ENCODE measurements at places on chromosomes 3 and 15.

GRCh38 chr15:60326343-60326742 is 71.4 kb downstream of the ANXA2 start:
- DNase-seq, result no peak

GRCh38 chr3:186218421-186218820 is 109.5 kb upstream of the ETV5 start:
- no peak for DNase-seq

DNA sequence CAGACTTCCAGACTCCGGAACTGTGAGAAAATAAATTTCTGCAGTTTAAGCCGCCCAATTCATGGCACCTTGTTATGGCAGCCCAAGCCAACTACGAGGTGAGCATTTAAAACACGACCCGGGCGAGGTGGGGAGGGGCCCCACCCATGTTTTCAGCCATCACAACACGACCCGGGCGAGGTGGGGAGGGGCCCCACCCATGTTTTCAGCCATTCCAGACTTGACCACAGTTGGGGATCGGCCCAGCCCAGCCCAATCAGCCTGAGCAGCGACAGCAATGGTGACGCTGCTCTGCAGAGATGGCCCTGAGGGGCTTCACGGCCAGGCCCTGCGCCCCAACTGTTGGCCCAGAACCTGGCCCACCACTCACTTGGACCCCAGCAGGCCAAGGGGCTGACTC is 93.1 kb downstream of the ATP10A start:
- no peak for DNase-seq

GRCh38 chr3:127597020-127597771 is 1.0 kb upstream of the MCM2 start:
- no peak for DNase-seq

- DNase-seq, result no peak
Measured at GRCh38 chr15:68794307-68794706, 26.4 kb downstream of the ANP32A start.

- no peak for DNase-seq
Measured at GRCh38 chr3:130925628-130926027, 31.7 kb downstream of the ATP2C1 start.

- DNase-seq, result no peak
Measured at GRCh38 chr3:139794469-139795265, 116.9 kb upstream of the NMNAT3 start.

- DNase-seq, result no peak
Measured at GRCh38 chr15:77500989-77501388, 80.3 kb downstream of the HMG20A start.

- DNase-seq, result no peak
Measured at GRCh38 chr3:89644716-89645115, 537.3 kb downstream of the EPHA3 start.

- DNase-seq, result peak; percentile 67
Measured at GRCh38 chr3:115855911-115856310, 232.6 kb downstream of the GAP43 start.

GRCh38 chr3:169094204-169094603 is 569.3 kb downstream of the MECOM start:
- no peak for DNase-seq

DNA sequence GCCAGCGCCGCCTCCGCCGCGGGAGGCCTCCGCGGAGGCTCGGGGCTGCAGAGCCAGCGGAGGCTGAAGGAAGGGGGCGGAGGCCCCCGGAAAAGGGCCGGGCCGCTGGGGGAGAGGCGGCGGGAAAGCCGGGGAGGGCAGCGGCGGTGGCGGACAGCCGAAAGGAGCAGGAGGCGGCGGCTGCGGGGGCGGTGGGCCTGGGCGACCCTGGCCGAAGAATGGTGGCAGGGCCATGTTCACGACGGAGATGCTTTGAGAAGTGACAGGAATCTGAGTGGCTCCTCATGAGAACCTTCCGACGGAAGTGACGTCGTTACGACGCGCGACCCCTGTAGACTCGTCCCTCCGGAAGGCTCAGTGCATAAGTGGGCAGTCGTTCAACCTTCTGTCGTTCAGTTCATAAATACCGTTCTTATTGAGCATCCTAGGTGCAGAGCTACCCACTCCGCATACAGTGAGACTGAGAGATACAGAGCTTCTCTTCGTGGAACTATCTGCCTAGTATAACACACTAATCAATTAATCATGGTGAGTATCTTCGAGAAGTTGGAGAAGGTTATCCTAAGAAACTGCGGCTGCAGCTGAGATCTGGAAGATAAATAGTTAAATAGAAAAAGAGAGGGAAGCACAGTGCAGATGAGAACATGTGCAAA is at the start of gene PDCD7:
TSS of gene PDCD7 (minus strand) at position 261 of the 653 bp plus-strand sequence. CDS start at position 234, 27 bp downstream.
- DNase-seq, result peak; percentile 88

GRCh38 chr15:94042180-94042928 is 189.0 kb upstream of the MCTP2 start:
- peak; percentile 56 for DNase-seq

- no peak for DNase-seq
Measured at GRCh38 chr3:116148881-116149851, 296.1 kb downstream of the LSAMP start.

DNA sequence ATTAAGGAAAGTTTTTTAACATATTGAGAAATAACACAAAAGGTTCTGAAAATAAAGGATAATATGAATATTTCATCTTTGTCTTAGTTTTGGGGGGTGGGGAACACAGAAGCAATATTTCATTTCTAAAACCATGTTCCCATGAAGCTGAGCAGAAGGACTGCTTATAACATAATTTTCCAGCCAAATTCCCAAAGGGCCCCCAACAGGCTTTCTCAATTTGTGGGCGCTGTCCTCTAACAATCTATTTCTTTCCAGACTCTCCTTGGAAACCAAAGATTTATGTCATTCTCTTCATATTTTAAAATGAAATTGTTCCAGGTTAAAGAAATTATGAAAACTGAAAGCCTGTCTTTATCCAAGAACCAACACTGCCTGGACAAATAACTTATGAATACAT is 273.5 kb downstream of the ZBTB20 start:
- DNase-seq, result no peak

DNA sequence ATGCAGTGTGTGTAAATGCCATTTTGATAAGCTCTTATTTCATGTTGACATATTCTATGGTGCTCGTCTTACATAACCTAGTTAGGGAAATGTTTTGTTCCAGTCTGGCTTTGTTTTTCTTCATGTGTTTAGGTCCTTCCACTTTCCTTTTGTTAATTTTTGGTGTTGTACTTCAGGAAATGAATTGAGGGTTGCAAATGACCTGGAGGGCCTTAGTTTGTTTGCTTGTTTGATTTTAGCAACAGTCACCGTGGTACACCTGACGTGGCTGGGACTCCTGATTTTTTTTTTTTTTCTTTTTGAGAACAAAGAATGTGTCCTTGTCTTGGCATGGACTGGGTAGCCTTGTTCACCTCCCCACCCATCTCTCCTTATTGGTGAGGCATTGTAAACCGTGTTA is 114.8 kb downstream of the IGF1R start:
- no peak for DNase-seq

DNA sequence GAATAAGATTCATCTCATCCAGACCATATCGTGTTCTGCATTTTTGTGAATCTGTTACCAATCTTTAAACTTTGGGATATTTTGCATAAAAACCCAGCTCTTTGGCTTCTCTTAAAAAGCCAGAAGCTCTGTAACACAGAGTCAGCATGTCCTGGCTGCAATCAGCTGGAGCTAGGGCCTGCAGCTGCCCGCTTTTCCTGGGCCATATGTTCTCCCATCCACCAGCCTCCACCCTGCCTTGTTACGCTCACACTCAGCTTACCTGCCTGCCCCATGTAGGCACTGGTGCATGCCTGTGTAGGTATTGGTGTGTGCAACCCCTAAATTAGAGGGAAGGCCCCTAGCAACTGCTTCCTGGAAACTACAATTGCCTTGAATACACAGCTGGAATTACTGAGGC is 48.2 kb downstream of the CRYGS start:
- DNase-seq, result no peak

DNA sequence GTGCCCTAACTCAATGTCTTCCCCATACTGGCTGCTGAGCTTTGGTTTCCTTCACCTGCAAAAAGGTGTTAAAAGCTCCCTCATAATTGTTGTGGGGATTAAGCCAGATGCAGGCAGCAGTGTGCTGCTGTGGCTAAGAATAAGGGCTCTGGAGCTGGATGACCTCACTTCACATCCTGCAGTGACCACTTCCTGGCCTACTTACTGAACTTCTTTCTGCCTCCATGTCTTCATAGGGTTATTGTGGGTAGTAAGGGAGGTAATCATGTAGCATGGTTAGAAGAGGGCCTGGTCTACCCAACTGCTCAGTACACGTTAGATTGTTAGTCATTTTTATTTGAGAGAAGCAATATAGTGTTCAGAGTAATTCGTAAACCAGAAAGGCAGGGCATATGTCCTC is 18.4 kb downstream of the GYG1 start:
- DNase-seq, result no peak

GRCh38 chr3:160935413-160936095 is 169.6 kb downstream of the B3GALNT1 start:
- DNase-seq, result no peak

- no peak for DNase-seq
Measured at GRCh38 chr3:192514754-192515663, 212.3 kb downstream of the FGF12 start.

DNA sequence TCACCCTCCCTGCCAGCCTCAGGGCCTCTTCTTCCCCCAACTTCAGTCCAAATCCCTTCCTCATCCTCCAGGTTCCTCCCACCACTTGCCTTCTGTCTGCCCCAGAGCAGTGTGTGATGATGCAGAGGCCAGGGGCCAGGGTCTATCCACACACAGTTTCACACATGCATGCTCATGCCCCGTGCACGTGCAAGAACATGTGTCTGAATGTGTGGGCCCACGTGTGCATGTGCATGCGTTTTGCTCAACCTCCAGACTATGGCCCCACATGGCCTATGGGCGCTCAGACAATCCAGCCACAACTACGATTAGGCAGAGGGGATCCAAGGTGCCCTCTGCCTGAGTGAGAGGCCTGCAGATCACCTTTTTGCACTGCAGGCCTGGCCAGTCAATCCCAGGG is 32.3 kb upstream of the SLC6A1 start:
- no peak for DNase-seq

- peak; percentile 33 for DNase-seq
Measured at GRCh38 chr3:128152419-128153155, 694 bp upstream of the EEFSEC start.

DNA sequence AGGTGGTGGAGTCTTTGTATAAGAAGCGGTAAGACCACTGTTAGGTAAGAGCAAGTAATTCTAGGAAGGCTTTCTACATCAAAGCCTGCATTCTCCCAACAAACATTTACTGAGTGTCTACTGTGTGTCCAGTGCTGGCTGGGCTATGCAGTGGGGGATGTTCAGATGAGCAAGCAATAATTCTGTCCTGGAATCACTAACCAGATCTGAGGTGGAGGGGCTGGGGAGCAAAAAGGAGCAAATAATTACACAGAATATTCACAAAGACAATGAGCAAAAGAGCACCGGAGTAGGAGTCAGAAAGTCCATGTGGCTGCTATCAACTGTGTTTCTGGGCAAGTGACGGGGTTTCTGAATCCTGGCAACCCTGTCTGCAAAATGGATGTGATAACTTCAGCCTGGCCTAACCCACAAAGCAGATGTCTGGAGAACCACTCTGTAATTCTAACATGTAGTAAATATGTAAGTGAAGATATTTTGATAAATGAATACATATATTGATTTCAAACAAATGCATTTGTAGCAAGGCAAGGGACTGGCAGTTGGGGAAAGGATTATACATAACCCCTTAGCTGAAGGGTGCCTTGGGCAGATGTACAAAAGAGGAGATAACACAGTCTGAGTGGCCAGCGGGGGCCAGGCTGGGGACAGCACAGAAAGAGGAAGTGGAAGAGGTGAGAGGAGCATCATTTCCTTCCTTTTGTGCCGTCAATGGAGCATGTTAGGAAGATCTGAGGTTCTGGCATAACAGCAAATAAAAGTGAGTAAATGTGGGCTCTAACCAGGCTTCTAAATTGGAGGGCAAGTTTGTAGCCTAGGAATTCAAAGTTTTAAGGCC is 28.8 kb downstream of the CYP8B1 start:
- DNase-seq, result no peak

DNA sequence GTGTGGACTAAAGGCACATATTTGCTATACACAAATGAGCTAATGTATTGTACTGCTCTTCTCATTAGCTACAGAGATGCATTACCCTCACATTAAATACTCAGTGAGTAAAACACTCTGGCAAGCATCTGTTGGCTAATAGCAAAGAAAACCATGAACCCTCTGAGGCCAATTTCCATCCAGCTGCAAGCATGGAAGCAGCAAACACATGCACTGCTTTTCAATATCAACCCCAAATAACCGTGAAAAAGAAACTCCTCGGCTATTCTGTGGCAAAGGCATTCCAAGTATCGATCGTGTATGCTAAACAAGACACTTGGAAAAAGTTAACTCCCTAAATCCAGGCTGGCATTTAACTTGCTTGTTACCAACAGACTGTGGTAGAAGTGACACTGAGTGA is 67.0 kb downstream of the PEAK1 start:
- DNase-seq, result no peak

GRCh38 chr15:81865850-81866537 is 179.8 kb downstream of the MEX3B start:
- DNase-seq, result no peak

DNA sequence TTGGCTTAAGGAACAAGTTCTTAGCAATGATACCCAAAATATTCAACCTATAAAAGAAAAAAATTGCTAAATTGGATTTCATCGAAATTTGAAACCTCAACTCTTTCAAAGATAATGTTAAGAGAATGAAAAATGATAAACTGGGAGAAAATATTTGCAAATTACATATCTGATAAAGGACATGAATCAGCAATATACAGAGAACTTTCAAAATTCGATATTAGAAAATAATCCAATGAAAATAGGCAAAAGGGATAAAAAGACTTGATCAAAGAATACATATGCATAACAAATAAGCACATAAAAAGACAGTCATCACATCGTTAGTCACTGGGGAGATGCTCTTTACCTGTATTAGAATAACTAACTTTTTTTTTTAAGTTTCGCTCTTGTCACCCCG is 73.0 kb upstream of the NEO1 start:
- DNase-seq, result no peak

DNA sequence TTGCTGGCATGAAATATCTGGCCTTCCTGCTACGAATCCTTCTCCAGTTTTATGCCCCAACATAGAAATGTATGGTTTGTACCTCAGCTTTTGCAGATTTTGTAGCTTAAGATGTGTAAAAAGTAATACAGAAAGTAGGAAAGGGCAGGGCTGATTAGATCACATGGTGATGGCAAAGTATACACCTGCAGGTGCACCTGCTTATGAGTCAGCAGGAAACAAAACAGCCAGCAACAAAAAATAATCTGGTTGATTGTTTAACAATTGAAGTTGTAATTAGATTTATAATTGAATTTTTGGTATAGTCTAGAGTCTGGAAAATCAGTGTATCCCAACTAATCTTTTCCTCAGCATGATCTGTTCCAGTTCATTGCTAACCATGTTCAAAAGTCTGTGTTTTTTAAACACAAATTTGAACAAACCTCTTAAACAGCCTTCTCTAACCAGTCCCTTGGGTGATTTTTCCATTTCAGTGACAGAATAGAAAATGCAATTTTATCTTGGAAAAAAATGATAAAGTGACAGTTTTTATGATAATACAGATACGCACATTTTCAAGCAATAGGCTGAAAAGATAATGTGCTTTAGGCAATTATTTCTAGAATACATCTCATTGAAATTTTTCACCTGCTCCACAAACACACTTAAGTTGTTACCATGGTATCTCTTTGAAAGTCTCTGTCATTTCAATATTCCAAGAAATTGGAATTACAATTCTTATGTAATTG is 477.4 kb downstream of the NAALADL2 start:
- no peak for DNase-seq

- peak; percentile 57 for DNase-seq
Measured at GRCh38 chr3:140717921-140718320, 40.1 kb downstream of the TRIM42 start.
